ENCODE measurements at places on chromosomes 2 and 18.

- no peak for DNase-seq
Observed at GRCh38 chr2:43285987-43286386, 59.6 kb upstream of the ZFP36L2 start.

- no peak for DNase-seq
Observed at GRCh38 chr2:235382179-235382578, 111.7 kb upstream of the AGAP1 start.

DNA sequence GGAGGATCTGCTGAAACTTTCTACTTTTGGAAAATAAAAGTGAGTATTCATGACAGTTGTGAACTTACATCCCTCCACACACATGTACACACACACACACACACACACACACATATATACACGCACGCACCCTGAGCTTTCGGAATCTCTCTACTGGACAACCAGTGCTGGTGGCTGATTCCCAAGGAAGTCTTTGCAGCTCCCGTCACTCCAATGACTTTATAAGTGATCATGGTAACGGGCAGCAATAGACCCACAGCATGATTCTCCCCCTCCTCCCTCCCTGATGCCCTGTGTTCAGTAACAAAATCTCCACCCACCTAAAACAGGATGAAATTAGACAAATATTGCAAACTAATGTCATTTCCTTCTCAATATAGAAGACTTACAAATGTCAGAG, 364.9 kb downstream of the IRS1 start:
- no peak for DNase-seq

DNA sequence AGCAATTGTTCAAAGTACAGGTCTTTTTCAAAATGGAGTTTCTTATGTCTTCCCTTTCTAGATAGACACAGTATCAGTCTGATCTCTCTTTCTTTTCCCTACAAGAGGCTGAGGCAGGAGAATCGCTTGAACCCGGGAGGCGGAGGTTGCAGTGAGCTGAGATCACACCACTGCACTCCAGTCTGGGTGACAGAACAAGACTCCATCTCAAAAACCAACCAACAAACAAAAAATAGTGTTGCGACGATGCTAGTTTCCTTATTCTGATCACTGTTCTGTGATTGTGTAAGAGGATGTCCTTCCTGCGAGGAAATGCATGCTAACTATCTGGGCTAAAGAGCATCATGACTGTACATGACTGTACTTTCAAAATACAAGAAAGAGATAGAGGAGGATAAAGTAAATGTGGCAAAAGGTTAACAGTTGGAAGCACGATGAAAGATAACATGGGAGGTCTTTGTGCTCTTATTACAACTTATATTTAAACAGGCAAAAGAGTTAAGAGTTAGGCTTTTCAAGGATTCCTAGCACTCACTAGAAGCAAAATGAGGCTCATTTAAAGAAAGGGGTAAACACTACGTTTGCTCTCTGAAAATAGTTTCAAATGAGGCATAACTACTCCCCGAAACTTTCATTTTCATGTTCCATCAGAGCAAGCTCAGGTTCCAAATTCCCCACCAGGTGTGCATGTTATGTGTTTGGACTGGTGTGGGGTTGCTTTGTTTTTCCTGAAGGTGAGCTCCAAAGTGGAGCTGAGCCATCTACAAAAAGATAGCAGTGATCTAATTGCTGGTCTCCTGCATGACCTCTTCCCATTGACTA, 23.8 kb downstream of the SOWAHC start:
- no peak for DNase-seq

- DNase-seq, result no peak
Observed at GRCh38 chr2:149004836-149005235, 33.7 kb upstream of the LYPD6B start.

- no peak for DNase-seq
Observed at GRCh38 chr2:209942426-209942825, 60.0 kb upstream of the RPE start.

- no peak for DNase-seq
Observed at GRCh38 chr18:56929886-56930285, 217.0 kb upstream of the BOD1L2 start.

- no peak for DNase-seq
Observed at GRCh38 chr2:121036226-121036692, 248.7 kb downstream of the TFCP2L1 start.

DNA sequence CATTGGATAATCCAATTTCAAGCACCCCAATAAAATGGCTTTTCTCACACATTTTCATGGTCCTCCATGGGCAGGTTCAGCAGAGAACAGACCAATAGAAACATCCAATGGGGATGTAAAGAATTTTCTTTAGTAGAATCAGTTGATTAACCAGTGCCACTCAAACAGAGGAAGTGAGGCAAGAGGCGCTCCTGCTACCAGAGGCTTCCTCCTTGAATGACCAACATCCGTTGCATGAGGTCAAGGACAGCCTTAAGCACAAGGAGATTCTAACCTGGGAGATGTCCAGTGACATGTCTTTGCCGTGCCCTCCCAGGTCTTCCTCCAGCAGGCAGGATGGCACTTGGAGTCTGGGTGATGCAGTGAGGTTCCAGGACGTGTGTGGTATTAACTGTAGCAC, 146.6 kb downstream of the PIEZO2 start:
- no peak for DNase-seq
